ENCODE measurements at places on chromosomes 4 and X. TPM values are rescaled to one million over a fixed set of nuclear protein-coding genes. Genes with fewer than 3 reads are reported as not detected.

GRCh38 chrX:123973921-123974320, 12.4 kb downstream of the STAG2 start:
- DNase-seq = no peak
- no peaks in the 10 kb centered on the region for H3K27me3 ChIP-seq
- peaks cover 46% of the 10 kb centered on the region for H3K4me1 ChIP-seq
- no peak overlapping the region for H3K27ac ChIP-seq

- no peaks in the 10 kb centered on the region for H3K36me3 ChIP-seq
- peak; percentile 92 for DNase-seq
- H3K4me3 ChIP-seq = peak within 1 kb of the TSS; percentile 74
- peak within 1 kb of the TSS; percentile 96 for H3K27ac ChIP-seq
Observed at GRCh38 chrX:40735325-40736169, at the start of gene MED14. Gene MED14, minus strand, starts transcription at chrX:40735542. Its CDS starts 130 bp downstream, at chrX:40735412.

The VCX3B gene
- not detected for total RNA-seq

- no peaks in the 10 kb centered on the region for H3K36me3 ChIP-seq
- no peaks in the 10 kb centered on the region for H3K27me3 ChIP-seq
- no peaks in the 10 kb centered on the region for H3K4me1 ChIP-seq
Observed at GRCh38 chrX:30779453-30780030, 109.5 kb downstream of the TAB3 start.

The SLC25A31 gene
- total RNA-seq = not detected

GRCh38 chr4:151721466-151721865, 39.3 kb downstream of the GATB start:
- no peak overlapping the region for H3K4me3 ChIP-seq
- H3K36me3 ChIP-seq = peaks cover 11% of the 10 kb centered on the region
- no peak overlapping the region for H3K27ac ChIP-seq
- no peaks in the 10 kb centered on the region for H3K4me1 ChIP-seq

GRCh38 chr4:39233114-39233513, 50.8 kb downstream of the WDR19 start:
- no peak overlapping the region for H3K27ac ChIP-seq
- H3K4me1 ChIP-seq = no peaks in the 10 kb centered on the region
- no peak overlapping the region for H3K4me3 ChIP-seq
- DNase-seq = no peak
- H3K27me3 ChIP-seq = no peaks in the 10 kb centered on the region
- peaks cover 14% of the 10 kb centered on the region for H3K36me3 ChIP-seq
